ENCODE measurements at places on chromosomes 6 and 20.

DNA sequence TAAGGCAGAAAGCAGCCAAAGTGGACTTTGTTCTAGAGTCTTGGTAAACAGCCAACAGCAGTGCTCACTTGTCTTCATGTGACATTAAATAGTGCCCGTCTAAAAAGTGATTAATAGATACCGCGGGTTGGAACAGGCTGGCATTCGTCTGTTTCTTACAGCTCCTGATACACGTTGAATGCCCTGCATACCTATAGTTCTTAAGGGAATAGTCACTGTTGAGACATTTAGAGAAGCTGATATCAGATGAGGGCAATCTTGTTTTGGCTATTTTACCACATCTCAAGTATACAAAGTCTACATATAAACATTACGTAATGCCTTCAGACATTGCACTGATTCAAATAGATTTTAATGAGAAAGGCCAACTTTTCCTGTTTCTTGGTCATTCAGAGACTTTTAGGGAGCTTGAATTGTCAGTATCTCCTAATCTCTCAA lies 374.9 kb upstream of the FLRT3 start:
- DNase-seq: no peak

DNA sequence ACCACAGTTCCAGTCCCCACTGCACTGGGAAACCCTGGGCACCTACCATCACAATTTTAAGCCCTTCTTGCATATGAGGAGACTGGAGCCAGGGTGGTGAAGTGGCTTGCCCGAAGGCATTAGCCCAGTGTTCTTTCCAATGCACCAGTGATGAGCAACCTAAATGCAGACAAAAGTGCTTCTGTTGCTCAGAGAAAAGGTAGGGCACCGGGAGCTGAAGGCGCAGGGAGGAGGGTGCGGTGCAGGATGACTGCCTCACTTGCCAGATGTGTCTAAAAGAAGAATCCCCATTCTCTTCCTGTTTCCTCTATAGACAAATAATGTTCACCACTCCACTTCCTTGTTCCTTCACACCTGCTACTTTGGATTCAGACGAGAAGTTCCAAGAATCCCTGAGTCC lies 86.5 kb downstream of the QRSL1 start:
- DNase-seq: no peak

DNA sequence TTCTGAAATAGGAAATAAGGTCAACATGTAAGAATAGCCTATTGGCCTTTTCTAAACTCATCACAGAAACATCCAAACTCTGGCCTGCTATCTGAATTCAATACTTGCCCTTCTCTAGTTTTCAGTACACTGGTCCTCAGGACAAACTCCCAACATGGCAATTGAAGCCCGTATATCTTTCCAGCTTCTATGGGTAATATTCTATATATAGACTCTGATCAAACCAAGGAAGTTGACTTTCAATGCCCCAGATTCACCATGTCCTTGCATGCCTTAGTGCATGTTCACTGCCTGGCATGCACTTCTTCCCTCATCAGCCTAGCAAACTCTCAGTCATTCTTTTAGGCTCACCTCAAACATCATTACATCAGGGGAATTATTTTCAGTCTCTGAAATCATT lies 73.2 kb downstream of the RSPO3 start:
- DNase-seq: no peak

DNA sequence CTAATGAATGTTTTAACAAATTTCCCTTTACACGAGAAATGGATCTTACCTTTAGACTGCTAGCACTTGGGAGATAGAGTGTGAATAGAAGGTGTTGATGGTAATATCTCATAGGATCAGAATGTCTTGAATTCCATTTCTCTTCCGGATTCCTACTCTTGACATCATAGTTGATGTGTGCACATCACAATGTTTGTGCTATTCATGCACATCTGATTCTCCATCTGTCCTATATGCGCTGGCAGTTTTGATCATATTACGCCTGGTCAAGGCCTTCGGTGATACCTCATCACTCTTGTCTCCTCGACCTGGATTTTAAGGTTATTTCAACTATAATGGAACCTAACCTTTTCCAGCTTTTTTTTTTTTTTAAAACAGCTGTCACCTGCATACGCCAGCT lies 16.8 kb upstream of the ACAT2 start:
- DNase-seq: no peak

- DNase-seq: no peak
Observed at GRCh38 chr20:11469795-11470435, 447.8 kb upstream of the BTBD3 start.

GRCh38 chr20:64223526-64224067 lies 32.0 kb upstream of the PCMTD2 start:
- DNase-seq: no peak

GRCh38 chr6:158174024-158174423 lies 5.9 kb downstream of the GTF2H5 start:
- DNase-seq: no peak

GRCh38 chr6:6622501-6622900 lies 34.0 kb downstream of the LY86 start:
- DNase-seq: no peak

GRCh38 chr6:53811082-53811481 lies 16.3 kb downstream of the LRRC1 start:
- DNase-seq: no peak

GRCh38 chr20:59786801-59787537 lies 146.5 kb downstream of the SYCP2 start:
- no peak for DNase-seq

- no peak for DNase-seq
Observed at GRCh38 chr6:108359901-108360882, 65.3 kb downstream of the AFG1L start.

DNA sequence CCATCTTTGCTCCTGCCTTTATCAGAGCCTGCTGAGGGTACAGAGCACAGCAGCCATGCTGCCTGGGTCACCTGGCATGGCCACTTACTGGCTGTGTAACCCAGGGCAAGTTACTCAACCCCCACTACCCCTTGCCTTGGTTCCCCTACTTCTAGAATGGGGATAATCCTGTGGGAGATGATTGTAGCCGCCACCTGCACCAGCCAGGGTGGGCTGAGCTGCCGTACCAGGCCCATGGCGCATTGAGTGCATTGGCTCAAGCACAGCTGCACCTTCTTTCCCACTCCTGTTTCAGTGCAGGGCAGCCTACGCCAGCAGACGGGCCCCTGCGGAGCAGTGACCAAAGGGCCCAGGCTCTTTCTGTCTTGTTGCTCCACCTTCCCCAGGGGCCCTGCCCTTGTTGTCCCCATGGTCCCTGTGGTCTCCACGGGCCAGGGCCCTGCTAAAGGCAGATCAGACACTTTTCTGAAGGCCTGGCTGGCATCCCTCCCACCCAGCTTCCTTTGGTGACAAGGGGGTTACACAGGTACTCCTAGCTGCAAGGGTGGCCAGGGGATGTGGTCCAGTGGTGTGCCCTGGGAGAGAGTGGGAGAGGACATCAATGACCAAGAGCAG lies 159.4 kb upstream of the MLN start:
- DNase-seq: no peak

GRCh38 chr6:150145830-150146229 lies 3.0 kb downstream of the PPP1R14C start:
- no peak for DNase-seq

DNA sequence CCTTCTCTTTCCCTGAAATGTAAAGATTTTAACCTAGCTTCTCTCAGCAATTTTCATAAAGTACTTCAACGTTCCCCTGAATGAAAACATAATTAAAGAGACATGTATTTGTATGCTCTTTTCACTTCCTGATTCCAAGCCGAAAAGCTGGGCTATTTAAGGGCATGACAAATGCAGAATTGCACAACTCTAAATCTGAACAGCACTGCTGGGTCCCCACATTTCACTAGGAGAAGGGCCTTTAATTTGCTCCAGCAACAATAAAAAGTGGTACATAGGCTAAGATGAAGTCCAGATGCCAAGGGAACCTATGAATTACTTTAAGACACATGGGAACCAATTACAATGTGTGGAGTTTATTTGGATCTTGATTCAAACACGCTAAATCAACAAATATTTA lies 42.0 kb downstream of the IRAK1BP1 start:
- no peak for DNase-seq

GRCh38 chr6:67666177-67666964 lies 968.7 kb upstream of the ADGRB3 start:
- DNase-seq: no peak

DNA sequence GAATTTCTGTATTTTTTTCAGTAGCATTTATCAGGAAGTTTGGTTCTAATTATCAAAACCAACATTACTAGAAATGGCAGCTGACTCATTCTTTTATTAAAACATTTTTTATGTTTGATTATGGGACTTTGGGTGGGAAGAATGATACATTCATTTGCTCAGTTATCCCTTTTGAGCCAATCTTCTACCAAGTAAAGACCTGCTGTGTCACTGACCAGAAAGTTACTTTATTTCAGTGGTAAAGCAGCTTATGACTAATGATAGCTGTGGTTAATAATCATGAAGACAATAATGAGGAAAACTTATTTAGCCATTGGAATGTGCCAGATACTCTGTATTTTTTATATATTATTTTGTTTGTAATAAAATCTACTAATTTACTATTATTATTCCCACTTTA lies 142.3 kb downstream of the FARS2 start:
- DNase-seq: no peak

GRCh38 chr20:22773344-22773743 lies 189.0 kb upstream of the FOXA2 start:
- DNase-seq: no peak

GRCh38 chr20:47273591-47274235 lies 82.8 kb downstream of the ZMYND8 start:
- no peak for DNase-seq

GRCh38 chr6:84979541-84979940 lies 215.1 kb upstream of the TBX18 start:
- no peak for DNase-seq

DNA sequence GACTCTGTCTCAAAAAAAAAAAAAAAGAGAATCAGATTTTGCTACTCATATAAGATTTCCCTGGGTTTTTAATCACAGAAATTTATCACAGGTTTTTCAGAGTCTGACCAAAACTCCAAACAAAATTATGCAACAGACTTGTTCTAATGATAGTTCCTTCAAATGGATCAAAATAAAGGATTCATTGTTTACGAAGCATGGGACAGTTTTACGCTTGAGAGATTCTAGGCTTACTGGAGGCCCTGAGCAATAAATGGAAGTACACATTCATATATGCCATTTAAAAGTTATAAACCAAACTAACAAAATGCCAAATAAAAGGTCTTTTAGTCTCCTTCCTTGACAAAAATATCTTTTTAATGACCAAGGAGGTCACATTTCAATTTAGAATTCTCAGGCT lies 245.1 kb upstream of the KCNQ5 start:
- no peak for DNase-seq

GRCh38 chr6:30062471-30063178 lies 1.6 kb downstream of the POLR1H start:
- DNase-seq: no peak

DNA sequence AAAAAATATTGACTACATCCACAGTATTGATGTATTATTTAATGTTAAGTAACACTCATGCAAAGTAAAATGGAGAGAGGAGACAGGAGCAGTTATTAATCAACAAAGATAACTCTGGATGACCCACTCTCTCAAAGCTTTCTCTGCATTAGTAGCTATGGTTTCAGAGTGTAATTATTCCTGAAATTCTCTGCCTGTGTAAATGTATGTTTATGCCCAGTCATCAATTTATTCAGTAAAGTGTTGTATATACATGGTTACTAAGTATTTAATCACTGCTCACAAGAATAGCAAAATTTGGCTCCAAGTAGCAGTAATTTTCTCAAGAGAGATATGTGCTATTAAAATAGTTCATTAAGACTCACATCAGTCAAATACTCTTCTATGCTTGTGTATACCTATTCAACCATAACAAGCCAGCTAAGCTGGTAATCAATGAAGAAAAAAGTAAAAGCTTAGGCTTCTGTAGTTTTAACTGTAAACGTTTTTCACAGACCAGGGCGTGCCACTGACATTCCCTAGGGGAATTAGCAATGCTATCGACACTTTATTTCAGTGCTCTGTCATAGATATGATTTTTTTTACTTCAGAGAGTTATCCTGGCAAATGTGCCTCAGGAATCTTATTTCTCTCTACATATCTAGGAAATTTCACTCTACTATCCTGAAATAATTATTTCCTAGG lies 54.0 kb upstream of the RAB32 start:
- DNase-seq: no peak

GRCh38 chr6:73566954-73567591 lies 46.2 kb upstream of the EEF1A1 start:
- no peak for DNase-seq

DNA sequence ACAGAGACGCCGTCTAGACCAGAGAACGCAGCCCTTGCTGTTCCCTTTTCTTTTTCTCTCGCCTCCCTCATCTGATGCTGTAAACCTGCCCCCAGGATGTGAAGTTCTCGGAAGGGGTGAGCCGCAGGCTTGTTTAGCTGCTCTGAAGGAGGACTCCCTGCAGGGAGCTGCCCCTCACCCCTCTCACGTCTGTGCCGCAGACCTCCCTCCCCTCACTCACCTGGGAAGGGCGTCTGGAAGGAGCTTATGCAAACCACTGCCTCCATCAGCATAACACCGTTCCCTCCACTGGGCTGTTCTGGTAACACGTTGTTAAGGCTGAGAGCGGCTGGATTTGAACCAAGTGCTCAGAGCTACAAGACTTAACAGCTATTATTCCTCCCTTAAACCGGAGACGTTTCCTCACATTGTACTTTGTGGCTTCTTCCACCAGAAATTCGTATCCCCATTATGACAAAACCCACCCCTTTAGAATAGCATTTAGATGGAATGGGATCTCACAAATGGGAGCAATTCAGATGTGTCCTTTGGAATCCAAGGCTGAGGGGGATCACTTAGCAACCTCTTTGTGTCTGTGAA lies 99.8 kb downstream of the SMOC2 start:
- no peak for DNase-seq

GRCh38 chr6:105424175-105424783 lies 21.4 kb upstream of the PREP start:
- no peak for DNase-seq

- DNase-seq: no peak
Observed at GRCh38 chr6:78476561-78476960, 390.8 kb upstream of the IRAK1BP1 start.

DNA sequence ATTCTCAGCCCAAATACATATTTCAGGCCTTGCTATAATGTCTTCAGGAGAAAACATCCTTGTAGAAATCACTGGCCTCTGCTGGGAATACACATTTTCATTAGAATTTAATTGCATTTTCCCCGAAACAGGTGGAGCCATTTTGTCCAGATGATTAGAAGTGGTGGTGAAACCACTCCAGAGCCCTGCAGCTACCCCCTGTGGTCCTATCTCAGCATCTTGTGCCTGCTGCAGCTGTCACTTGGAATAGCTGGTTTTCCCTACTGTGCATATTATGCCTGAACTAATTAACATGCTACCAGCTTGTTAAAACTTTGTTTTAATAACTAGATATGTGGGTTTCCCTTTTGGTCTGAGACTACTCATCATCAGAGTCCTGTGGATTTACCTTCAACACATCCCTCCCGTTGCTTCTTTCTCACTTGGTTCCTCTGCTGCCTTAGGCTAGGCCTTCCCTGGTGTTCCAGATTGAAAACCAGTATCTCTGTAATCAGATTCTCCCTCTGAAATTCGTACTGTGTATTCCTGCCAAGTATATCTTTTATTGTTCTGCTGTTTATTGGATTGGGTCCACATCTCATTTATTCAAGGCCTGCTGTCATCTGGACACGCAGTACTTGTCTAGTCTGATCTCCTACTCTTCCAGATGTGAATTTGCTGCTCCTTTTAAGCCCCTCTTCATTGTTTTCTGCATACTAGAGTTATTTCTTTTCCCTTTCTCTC lies 15.2 kb downstream of the DNAH8 start:
- no peak for DNase-seq

Measured in brain pericyte (primary cell).